Renal cortical epithelial cell (primary cell): ENCODE measurements at places on chromosomes 7 and 10. TPM values are rescaled to one million over a fixed set of nuclear protein-coding genes. Genes with fewer than 3 reads are reported as not detected.

GRCh38 chr10:87671139-87671815, 11.6 kb downstream of the PAPSS2 start:
- peak; percentile 40 for DNase-seq

- no peak for DNase-seq
Observed at GRCh38 chr10:32373496-32373895, 26.5 kb upstream of the EPC1 start.

- peak; percentile 4 for DNase-seq
Observed at GRCh38 chr10:59844436-59844835, 61.9 kb downstream of the CCDC6 start.

- peak; percentile 99 for DNase-seq
Observed at GRCh38 chr10:114632869-114633715, 25.0 kb downstream of the ABLIM1 start.

The EPDR1 gene
- total RNA-seq = 83.4 and 90.1 TPM in 2 replicates

The MRC1 gene
- 0.10 and 0.17 TPM in 2 replicates for total RNA-seq

The LLCFC1 gene
- not detected in 2 replicates for total RNA-seq

The NUTM2A gene
- total RNA-seq = 0.35 and 1.5 TPM in 2 replicates

The ABCB1 gene
- total RNA-seq = 60.6 and 723 TPM in 2 replicates
